ENCODE measurements at places on chromosomes 7 and 10.
A peak's percentile ranks its signal among the peaks of the same experiment; 100 is the strongest.

DNA sequence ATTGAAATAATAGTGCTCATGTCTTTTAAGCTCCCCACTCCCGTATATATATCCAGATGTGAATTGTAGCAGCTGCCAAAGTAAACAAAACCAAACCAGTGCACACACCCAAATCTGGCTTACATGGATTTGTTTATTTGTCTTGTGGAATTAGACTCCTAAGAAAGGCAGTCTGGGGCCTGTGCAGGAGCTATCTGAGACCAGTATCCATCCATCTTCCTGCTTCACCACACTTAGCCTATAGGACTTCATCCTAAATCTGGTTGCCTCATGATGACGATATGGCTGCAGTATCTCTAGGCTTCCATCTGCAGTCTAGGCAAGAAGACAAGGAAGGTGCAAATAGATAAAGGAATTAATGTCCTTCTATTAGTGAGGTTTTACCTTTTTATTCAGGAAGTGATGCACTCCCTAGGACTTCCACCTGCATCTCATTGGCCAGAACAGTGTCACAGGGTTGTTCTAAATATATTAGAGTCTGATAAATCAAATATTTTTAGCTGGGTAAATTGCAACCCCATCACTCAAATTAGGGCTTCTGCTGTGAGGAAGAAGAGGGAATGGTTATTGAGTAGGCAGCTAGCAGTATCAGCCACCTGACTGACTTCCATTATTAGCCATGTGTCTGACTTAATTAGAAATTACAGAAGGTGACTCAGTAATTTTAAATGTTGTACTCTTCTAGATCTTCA, 6.0 kb downstream of the WIPF3 start:
- no peak for DNase-seq

DNA sequence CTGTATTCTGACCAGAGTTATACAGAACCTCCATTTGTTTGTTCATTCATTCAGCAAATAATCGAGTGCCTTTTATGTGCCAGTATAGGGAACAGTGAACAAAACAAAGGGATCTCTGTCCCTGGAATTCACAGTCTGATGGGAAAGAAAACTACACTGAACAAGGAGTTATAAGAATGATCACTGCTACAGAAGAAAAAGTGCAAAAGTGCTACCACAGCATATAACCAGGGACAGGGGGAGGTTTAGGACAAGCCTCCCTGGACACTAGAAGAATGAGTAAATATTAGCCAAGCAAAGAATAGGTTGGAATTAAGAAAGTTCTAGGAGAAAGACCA, 4.2 kb downstream of the CLDN12 start:
- DNase-seq: no peak

GRCh38 chr7:1432411-1433082, 26.7 kb downstream of the MICALL2 start:
- peak; percentile 63 for DNase-seq

- no peak for DNase-seq
Observed at GRCh38 chr7:116265881-116266280, 55.5 kb downstream of the TES start.

DNA sequence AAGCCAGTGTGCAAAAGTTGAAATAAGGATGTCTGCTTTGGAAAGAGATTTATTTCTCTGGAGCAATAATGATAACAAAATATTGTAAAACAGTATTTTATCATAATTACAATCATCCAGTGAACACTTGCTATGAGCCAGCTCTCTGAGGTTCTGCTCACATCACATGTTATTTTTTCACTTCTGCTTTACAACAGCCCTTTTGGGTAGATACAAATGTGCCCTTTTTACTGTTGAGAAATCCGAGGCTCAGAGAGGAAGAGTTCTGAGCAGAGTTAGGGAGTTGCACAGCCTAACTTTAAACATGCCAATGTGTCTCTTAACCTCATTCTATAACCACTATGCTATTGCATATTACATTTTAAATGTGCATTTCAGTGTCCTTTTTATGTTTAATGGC, 232.6 kb upstream of the CDC14C start:
- no peak for DNase-seq

GRCh38 chr7:29319719-29320521, 125.3 kb downstream of the CHN2 start:
- no peak for DNase-seq

DNA sequence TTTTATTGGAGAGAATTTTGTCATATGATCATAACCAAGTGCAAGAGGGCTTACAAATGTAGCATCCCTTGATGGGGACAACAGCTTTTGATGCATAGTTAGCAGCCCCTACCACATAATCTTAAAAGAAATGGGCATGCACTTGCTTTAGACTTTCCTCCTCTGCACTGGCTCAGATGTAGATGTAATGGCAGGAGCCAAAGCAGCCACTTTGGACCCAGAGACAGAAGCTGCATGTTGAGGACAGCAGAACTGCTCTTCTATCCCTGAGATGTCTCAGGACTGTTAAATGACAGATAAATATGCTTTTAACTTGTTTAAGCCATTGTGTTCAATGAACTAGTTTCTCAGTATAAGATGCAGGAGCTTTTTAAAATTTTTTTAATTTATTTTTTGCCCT, 450.7 kb downstream of the TYW1 start:
- no peak for DNase-seq

Measured in T-helper 1 cell (primary cell).